ENCODE measurements at places on chromosomes 1 and 21.
A peak's percentile ranks its signal among the peaks of the same experiment; 100 is the strongest.

GRCh38 chr1:173413271-173413707 is 63.8 kb upstream of the PRDX6 start:
- DNase-seq = no peak

DNA sequence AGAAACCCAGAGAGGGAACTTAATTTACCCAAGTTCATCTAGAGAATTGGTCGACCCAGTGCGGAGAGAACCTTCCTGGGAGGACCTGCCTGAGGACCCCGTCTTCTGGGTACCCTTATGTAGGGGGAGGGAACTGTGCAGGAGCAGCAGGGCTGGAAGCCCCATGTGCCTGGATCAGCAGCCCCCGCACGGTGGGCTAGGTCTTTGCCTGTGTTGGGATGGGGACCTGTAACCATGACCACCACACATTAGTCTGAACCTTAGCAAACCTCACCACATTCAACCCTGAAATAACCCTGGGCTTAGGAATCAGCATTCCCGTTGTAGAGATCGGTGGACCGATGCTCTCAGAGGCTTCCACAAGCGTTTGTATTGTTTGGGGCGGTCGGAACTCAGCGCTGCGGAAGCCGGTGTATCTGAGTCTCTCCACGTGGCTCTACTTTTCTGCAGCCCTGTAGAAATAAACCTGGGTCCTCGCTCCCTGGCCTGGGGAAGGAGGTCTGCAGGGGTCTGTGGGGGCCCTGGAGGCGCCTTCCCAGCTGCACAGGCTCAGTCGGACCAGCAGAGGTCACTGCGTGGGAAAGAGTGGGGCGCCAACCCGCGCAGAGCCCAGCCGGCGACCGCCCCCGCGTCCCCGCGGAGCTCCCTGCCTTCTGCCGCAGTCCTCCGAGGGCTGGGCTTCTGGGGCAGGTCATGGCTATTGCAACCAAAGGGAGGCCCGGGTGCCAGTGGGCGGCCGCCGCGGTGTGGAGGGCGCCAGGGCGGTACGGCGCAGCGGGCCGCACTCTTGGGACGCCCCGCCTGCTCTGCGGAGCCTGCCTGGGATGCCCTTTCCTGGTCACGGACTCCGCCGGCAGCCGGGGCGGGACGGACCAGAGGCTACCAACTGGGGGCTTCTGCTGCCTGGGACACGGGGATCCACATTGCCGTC is 36.2 kb upstream of the KCNA10 start:
- DNase-seq = peak; percentile 43

DNA sequence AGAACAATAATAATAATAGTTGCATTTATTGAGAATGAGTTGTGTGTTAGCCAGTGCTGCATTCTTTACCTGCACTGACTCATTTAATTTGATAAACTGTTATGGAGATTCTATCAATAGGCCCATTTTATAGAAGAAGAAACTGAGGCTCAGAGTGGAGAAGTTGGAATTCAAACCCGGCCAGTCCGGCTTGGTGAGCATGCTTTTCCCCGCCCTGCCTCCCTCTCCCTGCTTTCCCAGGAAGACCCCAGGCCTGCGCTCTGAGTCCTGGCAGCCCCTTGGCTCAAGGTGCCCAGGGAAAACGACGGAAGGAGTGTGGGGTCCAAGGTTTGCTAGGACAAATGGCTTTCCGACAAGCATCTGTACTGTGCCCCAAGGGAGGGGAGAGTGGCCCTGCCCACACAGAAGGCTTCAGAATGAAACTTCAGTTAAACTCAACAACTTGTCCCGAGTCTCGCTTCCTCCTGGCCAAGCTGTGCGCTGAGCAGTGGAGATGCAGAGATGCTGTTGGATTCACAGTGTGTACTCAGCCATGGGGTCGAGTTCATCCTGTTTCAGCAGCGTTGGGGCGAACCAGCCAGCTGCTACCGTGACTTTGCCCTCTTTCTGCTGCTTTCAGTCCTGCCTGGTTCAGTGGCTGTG is 23.3 kb upstream of the PADI6 start:
- DNase-seq = no peak

GRCh38 chr1:97007840-97008604 is 286.4 kb downstream of the PTBP2 start:
- no peak for DNase-seq

- no peak for DNase-seq
Measured at GRCh38 chr1:225852413-225853124, 29.6 kb downstream of the TMEM63A start.

GRCh38 chr1:47663286-47663685 is 225.4 kb downstream of the FOXD2 start:
- no peak for DNase-seq

DNA sequence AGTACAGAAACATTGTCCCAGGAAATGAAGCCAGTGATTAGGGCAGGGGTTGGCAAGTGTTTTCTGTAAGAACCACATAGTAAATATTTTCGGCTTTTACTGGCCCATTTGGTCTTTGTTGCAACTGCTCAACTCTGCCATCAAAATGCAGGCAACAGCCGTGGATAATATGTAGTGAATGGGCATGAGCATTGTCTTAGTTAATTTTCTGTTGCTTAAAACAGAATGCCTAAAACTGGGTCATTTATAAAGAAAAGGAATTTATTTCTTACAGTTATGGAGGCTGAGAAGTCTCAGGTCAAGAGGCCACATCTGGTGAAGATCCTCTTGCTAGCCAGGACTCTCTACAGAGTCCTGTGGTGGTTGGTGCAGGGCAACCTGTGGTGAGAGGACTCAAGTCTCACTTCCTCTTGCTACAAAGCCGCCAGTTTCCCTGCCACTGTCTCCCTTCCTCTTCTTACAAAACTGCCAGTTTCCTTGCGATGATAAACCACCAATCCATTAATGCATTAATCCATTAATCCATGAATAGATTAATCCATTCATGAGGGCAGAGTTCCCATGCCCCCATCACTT is 166.4 kb downstream of the PSMG1 start:
- no peak for DNase-seq

- DNase-seq = no peak
Measured at GRCh38 chr21:26826801-26827200, 18.4 kb downstream of the ADAMTS1 start.

DNA sequence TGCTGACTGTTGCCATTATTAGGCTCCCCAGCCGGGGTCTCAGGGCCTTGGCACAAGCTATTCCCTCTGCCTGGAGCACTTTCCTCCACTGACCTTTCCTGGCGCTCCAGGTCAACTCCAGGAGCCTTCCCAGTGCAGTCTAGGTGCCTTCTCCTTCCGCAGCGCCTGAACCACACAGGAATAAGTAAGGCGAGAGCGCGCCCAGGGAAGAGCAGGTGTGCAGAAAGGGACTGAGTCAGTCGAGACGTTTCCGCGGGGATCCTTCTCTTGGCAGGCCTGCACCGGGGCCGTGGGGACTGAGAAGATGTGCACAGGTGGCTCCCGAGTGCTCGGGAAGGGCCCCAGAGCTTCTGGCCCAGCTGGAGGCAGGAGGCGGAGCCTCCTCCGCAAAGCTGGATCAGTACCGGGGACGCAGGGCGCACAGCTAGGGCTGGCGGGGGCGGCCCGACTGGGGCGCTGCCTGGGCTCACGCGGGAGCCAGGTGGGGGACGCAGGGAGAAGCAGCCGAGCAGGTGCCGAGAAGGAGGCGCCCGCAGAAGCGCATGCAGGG is 765 bp upstream of the BMP8A start:
- DNase-seq = peak; percentile 45

DNA sequence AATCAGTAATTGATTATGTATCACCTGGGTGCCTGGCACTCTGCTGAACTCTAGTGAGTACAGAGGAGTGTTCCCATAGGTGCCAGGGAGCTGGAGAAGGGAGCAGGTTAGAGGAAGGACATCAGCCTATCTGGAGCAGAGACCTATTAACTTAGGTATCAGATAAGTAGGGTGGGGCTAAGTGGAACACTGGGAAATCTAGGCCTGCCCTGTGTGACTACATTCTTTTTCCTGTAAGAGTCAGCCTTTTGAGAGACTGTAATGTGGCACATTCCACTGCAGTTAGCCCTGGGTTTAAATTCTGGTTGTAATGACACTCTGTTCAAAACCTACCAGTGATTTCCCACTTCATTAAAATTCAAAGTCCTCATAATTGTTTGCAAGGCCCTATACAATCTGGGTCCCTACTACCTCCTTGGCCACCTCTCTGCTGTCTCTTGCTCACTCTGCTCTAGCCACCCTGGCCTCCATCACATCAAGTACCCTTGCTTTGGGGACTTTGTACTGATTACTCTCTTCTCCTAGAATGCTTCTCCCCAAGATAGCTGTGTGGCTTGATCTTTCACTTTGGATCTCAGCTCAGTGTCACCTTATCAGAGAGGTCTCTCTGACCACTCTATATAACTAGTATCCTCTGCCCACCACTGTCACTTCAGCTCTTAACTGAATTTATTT is 12.9 kb downstream of the STX12 start:
- no peak for DNase-seq

- DNase-seq = no peak
Measured at GRCh38 chr1:6260433-6260934, 414 bp downstream of the GPR153 start.

DNA sequence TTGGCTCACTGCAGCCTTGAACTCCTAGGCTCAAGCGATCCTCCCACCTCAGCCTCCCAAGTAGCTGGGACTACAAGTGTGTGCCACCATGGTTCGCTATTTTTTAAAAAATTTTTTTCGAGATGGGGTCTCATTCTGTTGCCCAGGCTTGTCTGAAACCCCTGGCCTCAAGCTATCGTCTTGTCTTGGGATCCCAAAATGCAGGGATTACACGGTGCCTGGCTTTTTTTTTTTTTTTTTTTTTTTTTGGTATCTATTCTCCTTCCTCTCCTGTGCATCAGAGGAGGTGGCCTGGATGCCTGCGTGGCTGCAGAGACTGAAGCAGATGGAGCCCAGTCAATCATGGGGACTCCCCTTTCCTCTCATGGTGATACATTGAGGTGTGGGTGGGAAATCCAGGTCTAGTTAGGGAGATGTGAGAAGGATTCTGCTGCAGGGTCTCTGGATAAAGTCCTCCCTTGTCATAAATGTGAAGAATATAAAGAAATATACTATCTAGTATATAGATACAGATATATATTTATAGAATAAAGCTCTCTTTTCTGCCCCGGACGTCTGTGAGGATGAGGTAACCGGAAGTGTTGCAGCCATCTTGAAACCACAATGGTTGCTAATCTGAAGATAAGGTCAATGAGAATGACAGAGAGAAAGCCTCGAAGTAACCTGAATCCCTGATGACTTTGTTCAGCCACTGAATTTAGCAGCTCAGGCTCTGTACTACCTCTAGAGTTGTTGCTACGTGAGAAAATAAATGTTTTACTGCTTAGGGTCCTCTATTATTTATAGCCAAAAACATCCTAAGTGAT is 19.5 kb upstream of the RGSL1 start:
- no peak for DNase-seq

DNA sequence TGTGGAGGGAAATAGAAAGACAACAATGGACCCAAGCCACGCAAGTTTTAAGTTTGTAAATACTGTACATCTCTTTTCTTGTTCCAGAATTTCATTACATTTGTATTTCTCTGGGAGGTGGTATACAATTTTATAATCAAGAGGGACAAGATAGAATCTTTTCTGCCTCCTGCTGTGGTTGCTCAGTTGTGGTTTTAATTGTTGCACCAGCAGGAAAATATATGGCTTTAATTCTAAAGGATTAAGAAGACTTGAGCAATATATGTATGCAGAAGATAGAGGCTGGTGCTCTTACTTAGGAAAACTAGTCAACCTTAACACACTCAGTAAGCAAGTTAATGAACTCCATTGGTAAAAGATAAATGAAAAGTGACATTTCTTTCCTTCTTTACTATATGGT is 19.8 kb upstream of the ASB17 start:
- DNase-seq = no peak

GRCh38 chr1:58922302-58923089 is 138.6 kb upstream of the JUN start:
- no peak for DNase-seq

DNA sequence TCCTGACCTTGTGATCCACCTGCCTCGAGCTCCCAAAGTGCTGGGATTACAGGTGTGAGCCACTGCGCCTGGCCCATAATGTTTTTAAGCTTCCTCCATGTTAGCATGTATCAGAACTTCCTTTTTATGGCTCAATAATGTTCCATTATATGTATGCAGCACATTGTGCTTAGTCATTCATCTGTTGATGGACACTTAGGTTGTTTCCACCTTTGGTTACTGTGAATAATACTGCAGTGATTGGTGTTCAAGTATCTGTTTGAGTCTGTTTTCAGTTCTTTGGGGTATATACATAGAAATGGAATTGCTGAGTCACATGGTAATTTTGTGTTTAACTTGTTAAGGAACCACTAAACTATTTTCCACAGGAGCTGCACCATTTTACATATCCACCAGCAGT is 17.7 kb downstream of the CMPK1 start:
- DNase-seq = no peak

DNA sequence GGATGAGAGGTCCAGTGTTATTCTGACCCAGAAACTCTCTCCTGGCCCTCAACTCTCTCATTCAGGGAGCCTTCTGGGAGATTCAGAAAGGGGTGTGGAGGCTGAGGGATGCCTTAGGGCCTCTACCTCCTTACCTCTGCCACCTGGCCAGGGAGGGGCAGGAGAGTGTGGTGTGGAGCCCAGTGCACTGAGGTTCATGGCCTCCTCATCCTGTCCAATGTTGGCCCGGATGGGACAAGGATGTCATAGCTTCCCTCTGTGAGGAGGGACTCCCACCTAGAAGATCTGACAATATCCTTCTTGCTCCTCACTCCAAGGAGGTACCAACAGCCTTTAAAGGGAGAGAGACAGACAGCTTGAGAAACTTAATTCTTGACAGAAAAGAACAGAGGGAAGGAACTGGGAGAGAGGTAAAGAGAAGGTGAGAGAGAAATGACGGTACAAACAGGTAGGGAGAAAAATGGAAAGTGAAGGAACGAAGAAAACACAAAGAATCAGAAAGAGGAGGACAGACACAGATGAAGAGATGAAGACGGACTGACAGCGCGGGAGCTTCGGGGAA is 779 bp downstream of the BEND5 start:
- DNase-seq = no peak

- no peak for DNase-seq
Measured at GRCh38 chr1:192808163-192808517, 699 bp upstream of the RGS2 start.

- no peak for DNase-seq
Measured at GRCh38 chr1:99306644-99307043, 42.4 kb downstream of the PLPPR4 start.

GRCh38 chr1:112704934-112705627 is 1.8 kb downstream of the RHOC start:
- DNase-seq = no peak

DNA sequence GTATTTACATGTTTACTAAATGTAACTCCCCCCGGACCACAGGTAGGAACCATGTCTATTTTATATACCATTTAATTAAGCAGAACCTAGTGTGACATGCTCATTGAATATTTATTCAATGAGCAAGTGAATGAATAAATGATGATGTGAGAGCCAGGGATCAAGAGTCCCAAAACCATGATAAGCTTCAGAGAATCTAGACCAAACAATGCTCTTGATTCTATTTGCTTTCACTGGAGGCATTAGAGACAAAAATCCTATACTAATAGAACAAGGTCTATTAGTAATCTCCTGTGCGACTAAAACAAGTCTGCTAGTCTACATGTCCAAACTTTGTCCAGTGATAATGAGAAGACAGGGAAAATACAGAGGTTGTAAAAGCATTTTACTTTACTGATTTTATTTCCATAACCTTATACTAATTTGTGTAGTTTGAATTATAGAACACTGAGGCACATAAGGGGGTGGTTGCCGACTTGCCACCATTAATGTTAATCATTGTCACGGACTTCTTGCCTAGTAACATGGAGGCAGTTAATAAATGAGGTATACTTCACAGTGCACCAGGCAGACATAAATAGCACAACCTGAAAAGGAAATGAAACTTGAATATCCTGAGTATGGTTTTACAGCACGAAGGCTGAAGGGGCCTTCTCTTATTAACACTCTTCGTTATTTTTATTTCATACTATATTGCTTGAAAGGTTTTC is 69.8 kb downstream of the TBX15 start:
- DNase-seq = no peak

Measured in caudate nucleus (tissue), 63 donors.